MCF 10A (cell line): ENCODE measurements at places on chromosomes 12 and 14.
A peak's percentile ranks its signal among the peaks of the same experiment; 100 is the strongest.

DNA sequence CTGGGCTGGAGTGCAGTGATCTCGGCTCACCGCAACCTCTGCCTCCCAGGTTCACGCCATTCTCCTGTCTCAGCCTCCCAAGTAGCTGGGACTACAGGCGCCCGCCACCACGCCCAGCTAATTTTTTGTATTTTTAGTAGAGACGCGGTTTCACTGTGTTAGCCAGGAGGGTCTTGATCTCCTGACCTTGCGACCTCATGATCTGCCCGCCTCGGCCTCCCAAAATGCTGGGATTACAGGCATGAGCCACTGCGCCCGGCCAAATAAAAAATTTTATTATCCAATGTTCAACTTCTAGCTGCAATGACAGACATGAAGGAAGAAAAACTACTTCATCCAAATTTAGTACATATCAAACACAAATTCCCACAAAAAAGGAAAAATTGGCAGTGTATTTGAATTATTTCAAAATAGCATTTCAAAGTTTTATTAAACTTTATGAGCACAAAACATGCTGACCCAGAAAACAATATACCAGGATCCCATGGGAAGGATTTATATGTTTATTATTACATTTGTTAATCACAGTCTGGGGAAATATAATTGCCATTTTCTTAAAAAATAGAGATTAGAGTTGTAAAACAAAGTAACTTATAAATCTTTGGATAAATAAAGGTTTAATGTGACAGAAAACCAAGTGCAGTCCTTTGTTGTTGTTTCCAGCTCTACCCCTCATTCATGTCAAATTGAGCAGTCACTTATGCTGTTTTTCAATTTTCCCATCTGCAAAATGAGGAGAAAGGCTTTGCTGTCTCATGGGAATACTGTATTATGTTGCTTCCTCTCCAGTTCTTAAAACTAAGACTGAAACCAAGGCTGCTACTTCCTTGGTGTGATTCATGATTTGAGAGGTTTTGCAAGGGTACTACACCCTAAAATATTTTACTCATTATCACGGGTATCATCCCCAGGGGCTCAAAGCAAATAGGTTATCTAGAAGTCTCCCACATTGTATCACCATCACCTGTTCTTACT, 155.2 kb upstream of the AVPR1A start:
- DNase-seq = no peak

- no peak for DNase-seq
Measured at GRCh38 chr12:117439531-117440001, 78.1 kb upstream of the NOS1 start.

DNA sequence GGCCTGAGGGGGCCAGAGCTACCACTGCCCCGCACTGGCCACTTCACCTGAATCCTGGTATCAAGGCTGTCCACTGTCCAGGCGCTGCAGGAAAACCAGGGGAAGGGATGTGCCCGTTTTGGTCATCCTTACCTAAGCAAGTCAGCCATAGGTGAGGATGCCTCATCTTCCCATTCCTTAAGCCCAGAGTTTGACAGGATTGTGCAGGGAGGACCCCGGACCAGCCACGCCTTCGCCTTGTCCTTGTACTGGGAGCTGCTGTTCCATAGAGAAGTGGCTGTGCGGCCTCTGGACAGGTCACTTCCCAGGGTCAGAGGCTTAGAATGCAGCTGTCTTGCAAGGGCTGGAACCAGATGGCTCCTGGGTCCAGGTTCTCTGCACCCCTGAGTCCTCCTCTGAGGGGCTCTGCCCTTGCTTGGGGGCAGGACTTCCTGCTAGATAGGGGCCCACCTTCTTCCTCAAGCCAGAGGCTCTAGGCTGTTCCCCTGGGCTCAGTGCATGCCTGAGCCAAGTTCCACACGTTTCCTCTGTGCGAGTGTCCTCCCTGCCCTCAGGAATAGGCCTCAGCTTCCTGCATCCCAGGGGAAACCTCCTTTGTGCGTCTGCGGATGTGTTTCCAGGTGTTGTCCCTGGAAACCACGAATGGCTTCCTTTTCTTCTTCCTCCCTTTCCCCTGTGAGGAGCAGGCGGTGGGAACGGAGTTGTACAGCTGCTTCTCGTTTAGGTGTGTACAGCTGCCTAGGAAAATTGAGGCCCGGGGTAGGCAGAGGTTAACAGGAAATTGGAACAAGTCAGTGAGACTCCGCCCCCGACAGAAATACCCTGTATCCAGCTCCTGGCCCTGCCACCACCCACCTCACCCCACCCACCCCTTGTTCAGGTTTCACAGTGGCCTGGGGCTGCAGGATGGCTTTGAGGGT, 54.3 kb upstream of the RIN3 start:
- no peak for DNase-seq

GRCh38 chr12:105504286-105504685, 173.8 kb downstream of the C12orf75 start:
- DNase-seq = no peak

DNA sequence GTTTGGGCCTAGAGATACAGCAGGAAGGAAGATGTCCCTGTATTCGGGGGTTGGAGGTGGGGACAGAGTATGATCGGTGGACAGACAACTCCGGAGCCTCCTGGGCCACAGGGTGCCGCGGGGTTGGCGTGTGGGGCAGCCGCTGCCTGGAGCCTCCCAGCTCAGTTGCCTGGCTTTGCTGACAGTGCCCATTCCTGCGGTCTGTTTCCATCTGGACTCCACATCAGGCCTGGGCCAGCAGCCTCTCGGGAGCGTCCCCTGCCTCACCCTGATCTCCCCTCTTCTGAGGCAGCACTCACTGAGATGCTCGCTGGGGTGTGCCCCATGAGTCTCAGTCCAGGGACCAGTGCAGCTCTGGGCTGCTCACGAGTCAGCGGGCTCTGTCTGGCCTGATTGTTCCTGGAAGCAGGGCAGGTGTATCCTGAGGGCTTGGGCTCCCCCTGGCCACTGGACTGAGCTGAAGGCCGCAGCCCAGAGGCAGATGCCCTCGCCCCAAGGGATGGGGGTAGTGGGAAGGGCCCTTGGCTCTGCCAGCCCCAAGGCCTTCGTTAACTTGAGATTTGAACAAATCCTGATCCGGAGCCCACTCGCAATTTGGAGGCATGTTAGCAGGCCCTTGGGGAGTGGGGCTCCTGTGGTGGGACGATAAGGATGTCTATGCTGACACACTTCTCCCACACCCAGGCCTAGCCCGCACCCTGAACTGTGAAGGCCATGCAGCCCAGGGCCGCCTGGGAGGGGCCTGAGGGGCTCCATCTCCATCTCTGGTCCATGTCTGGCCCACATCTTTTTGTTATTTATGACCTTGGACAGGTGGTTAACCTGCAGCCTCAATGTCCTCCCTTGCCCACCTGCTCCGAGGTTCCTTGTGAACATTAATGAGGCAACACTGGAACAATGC, 7.5 kb downstream of the HIP1R start:
- no peak for DNase-seq

DNA sequence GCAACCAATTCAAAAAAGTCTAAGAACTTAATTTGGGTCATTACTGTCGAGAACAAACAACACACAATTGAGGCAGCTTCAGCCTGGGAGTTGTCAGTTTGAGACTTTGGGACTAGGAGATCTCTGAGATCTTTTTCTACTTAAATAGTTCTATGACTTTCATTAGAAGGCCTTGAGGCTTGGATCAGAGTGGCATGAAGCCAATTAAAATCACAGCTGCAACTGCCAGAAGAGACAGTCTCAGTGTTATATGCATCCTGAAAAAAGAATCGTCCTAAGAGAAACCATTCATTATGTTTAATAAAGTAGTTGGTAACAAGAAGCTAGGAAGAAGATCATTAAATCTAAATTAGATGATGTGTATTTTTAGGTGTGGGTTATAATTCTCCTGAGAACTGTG, 170.8 kb upstream of the RASSF8 start:
- no peak for DNase-seq

GRCh38 chr12:117059156-117059555, 40.1 kb downstream of the TESC start:
- DNase-seq = no peak

GRCh38 chr12:28870839-28871440, 278.1 kb upstream of the FAR2 start:
- peak; percentile 13 for DNase-seq

DNA sequence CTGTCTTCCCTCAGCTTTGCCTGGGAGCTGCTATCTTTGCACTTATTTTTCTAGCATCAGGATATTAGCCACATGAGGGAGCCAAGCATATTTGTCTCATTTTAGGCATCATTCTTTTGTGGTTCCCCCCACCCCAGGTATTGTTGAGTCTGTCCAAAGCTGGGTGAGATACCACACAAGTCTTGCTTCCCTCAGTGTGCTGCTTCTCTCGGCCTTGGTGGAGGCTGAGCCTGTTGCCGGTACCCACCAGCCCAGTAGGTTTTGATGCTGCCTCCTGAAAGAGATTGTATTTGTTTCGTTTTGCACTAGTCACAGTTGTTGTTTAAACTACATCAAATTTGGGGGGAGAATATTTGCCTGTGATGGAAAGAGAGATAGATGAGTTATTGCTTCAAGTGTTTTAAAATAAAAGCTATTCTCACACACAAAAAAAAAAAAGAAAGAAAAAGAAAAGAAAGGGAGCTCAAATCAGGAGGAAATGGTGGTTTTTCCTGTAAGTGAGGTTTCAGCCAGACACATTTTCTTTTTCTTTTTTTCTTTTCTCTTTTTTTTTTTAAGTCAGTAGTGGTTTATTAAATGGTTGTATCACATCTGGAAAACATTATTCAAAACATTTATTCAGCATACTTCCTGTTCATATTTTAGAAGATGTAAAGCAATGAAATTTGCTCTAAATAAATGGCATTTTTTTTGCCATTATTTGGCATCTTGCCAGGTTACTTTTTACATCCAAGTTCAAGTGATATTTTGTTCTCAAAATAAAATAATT, 58.5 kb downstream of the SLC4A8 start:
- DNase-seq = no peak
